Suprapubic skin (tissue), 4 donors: ENCODE measurements at places on chromosomes 13 and 19.

DNA sequence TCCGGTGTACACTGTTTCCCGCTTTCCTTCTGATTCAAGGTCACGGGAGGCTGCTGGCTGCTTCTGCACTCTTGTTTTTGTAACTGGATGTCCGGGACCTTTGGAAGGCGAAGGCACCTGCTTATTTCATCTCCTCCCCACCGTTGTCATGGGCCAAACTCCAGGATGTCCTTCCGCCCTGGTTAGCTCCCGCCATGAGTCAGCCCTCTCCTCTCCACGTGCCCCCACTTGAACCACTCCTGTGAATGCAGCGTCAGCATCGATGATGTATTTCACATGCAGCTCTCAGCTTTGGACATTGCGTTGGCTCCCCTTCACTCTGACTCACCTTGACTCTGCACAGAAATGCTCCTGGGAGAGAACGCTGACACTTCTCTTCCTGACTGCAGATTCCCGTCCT, 5.5 kb upstream of the GALP start:
- no peak for DNase-seq

DNA sequence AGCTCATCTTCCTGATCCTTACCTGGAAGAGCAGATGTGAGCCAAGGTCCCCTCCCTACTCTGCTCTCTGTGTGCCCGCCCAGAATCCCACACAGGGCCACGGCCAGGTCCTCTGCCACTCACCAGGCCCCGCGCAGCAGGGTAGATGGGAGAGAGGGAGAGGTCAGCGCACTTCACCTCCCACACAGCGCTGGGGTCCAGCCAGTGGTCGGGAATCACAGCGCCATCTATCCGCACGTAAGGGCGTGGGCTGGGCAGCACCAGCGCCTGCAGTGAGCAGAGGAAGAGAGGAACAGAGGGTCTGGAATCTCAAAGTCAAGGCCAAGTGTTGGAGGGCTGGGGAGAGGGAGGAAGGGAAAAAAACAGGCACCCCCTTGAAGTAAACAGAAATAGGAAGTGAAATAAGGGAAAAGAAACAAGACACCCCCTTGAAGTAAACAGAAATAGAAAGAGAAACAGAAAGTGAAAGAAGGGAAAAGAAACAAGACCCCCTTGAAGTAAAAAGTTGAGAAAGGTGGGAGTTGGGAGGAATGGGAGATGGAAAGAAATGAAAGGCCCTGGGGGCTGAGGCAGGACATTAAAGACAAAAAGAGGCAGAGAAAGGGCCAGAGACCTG, 7.0 kb upstream of the PLA2G4C start:
- no peak for DNase-seq

GRCh38 chr19:21581646-21582240, 76.3 kb downstream of the ZNF429 start:
- no peak for DNase-seq

- DNase-seq: peak; percentile 26
Measured at GRCh38 chr19:41027273-41027967, 36.3 kb downstream of the CYP2B6 start.

- no peak for DNase-seq
Measured at GRCh38 chr19:35295792-35296462, 4.0 kb downstream of the MAG start.

DNA sequence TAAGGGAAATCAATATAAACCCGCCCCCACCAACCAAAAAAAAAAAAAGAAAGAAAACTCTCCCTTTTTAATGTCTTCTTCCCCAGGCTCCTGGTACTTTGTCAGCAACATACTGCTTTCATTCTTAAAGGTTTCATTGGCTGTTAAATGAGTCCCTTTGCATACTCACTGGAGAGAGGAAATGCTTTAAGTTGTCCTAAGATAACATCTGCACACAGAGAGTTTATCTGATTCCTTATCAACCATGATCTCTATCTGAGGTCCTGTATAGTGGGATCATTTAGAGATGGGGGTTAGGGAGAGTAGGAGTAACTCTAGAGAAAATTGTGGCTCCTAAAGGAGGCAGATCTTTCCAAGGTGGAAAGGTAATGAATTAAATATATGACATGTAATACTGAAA, 156.5 kb downstream of the OXGR1 start:
- no peak for DNase-seq

DNA sequence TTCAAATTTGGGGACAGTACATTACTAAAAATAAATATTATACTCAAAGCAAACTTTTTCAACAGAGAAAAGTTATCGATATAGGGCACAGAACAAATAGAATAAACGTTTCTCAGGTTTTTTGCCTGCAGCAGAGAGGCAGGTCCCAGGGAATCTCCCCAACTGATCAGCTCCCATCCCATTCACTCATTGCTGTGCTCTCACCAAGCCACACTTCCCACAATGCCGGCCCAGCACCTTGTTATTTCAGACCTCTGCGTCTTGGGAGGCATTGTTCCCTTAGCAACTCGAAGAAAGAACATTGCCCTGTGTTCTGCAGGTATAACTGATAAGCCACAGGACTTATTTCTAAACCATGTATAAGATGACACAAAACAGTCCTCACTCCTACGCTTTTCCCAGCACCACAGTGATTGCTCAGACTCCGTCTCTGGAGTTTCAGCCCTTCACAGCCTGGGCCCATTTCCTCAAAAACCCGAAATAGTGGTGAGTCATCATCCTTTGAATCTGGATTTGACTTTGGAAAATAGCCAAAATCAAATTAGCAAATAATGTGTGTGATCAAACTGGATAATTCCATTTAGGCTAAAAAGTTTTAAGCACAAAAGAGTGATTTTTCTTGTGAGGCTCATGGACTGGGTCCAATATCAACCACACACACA, 100.4 kb downstream of the DCLK1 start:
- no peak for DNase-seq

GRCh38 chr19:53826876-53827275, 2.8 kb upstream of the NLRP12 start:
- DNase-seq: no peak

GRCh38 chr19:47544075-47544474, 28.9 kb downstream of the ZNF541 start:
- DNase-seq: no peak

DNA sequence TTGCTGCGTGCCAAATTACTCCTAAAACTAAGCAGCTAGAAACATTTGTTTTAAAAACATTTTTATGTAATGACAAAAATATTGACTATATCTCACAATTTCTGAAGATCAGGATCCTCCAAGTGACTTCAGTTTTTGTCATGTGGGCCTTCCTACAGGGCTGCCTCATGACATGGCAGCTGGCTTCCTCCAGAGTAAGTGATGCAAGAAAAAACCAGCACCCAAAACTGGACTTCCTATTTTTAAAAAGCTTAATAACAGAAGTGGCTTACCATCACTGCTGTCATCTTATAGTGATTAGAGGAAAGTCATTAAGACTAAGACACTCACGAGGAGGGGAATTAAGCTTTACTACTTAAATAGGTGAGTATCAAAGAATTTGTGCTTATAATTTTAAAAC, 681.7 kb downstream of the PCDH17 start:
- DNase-seq: no peak

DNA sequence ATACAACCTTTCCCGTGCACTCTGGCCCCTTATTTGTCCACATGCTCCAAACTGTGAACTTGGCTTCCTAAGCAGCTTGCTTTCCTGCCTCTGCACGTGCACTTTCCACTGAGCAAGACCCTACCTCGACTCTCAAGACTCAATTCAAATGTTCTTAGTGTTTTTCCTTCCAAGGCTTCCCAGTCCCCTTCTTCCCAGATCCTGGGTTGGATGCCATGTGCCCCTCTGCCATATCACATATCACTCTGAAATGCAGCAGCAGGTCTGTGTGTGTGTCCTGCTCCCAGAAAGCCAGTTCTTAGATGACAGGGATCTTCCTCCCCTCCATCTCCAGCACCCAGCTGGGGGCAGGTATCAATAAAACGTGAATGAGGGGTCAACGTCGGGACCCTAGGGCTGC, 3.0 kb downstream of the ZNF557 start:
- DNase-seq: no peak

GRCh38 chr13:79919091-79919490, 421.8 kb downstream of the SPRY2 start:
- DNase-seq: no peak

DNA sequence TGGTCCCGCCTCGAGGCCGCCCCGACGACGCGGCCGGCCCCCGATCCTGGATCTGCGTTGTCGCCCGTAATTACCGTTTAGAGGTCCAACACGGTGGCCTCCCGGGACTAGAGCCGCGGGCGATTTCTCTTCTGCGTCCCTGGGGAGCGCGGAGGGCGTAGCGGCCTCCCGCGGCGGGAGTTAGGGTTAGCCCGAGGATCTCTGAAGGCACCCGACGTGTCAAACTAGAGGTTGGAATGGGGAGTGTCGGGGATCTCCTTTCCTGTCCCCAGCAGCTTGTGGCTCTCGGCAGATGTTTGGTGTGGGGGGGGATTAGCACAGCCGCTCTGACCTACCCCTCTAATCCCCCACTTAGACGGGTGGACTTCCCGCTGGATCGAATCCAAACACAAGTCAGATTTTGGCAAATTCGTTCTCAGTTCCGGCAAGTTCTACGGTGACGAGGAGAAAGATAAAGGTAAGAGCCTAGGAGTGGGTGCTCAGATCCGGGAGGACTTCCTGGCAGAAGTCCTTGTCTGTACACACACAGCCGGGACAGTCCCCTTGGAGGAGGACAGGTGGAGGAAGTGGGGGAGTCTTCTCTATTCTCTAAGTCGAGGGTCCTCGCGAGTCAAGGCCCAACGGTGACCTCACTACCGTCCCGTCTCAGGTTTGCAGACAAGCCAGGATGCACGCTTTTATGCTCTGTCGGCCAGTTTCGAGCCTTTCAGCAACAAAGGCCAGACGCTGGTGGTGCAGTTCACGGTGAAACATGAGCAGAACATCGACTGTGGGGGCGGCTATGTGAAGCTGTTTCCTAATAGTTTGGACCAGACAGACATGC, 581 bp downstream of the CALR start:
- no peak for DNase-seq

DNA sequence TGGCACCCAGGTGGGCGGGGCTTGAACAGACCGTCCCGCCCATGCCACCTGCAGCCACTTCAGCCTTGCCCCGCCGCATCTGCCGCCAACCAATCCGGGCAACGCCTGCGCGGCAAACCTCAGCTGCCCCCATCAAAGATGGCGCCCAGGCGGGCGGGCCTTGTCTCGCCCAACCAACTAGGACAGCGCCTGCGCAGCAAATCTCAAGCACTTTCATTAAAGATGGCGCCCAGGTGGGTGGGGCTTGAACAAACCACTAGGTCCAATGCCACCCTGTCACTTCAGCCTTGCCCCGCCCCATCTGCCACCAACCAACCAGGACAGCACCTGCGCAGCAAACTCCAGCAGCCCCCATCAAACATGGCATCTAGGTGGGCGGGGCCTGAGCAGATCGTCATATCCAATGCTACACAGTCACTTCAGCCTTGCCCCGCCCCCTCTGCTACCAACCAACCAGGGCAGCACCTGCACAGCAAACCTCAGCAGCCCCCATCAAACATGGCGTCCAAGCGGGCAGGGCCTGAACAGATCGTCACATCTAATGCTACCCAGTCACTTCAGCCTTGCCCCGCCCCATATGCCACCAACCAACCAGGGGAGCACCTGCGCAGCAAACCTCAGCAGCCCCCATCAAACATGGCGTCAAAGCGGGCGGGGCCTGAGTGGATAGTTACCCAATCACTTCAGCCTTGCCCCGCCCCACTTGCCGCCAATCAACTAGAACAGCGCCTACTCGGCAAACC, 1.4 kb downstream of the PEG3 start:
- peak; percentile 98 for DNase-seq

- DNase-seq: no peak
Measured at GRCh38 chr13:53137779-53138178, 109.2 kb downstream of the OLFM4 start.

DNA sequence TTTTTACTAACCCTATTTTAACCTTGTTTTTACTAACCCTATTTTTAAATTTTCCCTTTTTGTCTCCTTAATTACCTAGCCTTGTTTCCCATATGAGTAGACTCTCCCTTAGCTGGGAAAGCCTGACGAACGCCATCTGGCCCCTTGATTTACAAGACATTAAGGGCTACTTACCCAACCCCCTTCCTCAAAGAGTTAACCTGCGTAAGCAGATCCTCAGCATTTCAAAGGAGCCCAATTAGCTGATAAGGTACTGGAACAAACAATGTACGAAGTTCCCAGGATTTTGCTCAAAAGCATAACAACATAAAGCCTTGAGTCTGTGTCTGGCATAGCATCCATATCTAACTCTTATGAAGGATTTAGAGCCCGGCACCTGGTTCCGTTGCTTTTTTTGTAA, 4.7 kb upstream of the MVB12A start:
- DNase-seq: no peak

DNA sequence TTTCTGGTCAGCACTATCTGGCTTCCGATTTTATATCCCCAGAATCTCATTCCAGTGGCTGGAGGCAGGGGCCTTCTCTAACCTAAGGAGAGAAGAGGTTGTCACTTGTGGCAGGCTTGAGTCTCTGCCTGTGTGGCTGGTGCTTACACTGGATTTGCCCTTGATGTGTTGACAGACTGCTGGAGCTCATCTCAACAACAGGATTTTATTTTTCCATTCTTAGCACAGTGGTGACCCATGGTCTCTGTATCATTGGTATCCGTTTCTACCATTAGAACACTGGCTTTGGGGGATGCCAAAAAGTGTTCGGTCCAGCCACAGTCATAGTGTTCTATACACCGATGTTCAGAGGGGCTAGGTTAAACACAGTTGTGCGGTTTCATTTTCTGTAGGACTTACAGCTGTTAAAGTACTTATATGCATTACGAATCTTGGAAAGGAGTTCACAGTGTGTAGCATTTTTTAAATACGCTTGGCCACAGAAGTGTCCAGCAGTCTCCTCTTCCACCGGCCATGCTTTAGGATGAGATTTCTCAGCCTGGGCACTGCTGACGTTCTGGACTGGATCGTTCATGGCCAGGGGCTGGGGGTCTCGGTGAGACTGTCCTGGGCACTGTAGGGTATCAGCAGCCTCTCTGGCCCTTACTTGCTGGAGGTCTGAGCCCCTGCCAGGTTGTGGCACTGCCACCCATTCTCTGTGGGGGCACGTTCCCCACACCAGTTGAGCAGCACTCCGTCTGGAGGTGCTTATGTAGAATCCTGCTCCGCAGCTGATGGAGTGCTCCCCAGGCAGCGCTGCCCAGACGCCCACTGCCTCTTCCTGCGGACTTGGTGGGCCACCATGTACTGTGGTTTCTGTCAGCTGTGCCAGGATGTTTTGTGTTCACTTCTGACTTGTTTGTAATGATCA, 41.4 kb upstream of the TEX29 start:
- no peak for DNase-seq

DNA sequence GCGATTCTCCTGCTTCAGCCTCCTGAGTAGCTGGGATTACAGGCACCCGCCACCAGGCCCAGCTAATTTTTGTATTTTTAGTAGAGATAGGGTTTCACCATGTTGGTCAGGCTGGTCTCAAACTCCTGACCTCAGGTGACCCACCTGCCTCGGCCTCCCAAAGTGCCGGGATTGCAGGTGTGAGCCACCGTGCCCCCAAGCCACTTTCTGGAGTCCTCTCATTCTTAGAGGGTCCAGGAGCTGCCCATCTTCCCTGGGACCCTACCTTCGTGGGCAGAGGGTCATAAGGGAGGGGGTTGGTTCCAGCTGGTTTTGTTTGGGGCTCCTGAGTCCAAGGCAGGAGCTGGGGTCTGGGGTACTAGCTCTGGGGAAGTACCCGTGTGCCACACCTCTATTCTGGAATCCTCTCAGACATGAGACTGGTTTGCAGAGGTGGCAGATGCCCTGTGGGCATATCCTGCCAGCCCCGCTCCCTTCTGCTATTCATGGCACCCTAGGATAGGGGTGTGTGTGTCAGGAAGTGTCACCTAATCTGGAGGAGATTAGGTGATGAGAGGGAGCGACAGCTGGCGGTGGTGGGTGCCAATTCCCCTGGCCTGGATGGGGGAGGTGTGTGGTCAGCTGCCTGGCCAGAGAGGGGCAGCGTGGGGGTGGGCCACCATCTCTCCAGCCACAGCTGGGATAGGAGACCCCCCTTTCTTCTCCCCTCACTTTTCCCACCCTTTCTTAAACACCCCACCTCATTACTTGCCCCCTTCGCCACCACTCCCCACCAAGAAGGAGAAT, 2.1 kb downstream of the PRMT1 start:
- no peak for DNase-seq
